NCI-H82 (cell line): ENCODE measurements at places on chromosomes 5 and 9.

DNA sequence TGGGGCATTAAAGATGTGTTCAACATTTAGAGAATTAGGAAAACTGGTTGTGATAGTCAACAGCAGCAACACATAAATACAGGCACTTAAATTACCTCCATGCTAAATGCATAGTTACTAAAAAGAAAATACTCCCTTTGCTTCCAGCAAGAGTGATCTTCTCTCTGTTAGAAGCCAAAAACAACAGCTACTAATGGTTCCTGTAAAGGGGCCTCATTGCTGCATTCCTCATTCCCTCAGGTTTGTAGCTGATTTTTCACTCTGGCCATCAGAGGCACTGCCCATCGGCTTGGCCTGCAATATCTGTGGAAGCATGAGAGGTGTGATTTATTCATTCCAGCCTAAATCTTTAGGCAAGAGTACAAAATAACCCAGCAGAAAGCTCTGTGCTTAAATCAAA is 466.0 kb upstream of the ADAMTS16 start:
- DNase-seq, result no peak

GRCh38 chr9:30075451-30076199 is 2308.8 kb upstream of the ACO1 start:
- no peak for DNase-seq

- DNase-seq, result no peak
These were observed 18.8 kb upstream of the CATSPER3 start for GRCh38 chr5:134948911-134949310.

- no peak for DNase-seq
These were observed 92.7 kb upstream of the FCN2 start for GRCh38 chr9:134787601-134788531.

DNA sequence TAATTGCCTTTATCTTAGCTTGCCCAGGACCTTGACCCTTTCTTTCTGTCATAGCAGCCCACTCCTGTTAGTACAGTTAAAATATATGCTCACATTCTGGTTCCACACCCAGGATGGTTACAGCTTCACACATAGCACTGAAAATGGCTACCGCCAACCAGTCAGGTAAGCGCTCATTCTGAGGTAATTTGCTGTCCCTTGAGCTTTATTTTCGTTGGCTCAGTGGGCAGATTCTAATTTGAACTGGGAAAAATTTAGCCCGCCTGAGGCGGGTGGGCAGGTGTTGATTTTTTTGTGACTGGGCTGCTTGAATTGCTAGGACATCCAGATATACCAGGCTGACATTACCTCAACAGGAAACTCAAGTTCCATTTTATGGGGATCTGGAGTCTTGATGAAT is 137.5 kb downstream of the KCTD16 start:
- DNase-seq, result peak; percentile 32

- DNase-seq, result no peak
These were observed 61.6 kb upstream of the ERCC6L2 start for GRCh38 chr9:95813923-95814322.

- no peak for DNase-seq
These were observed 56.9 kb downstream of the AHRR start for GRCh38 chr5:378301-378891.

- DNase-seq, result no peak
These were observed 488.7 kb upstream of the CYLC2 start for GRCh38 chr9:102506406-102506805.
